Thymus (tissue), 14 donors: ENCODE measurements at places on chromosomes 5 and 9. TPM values are rescaled to one million over a fixed set of nuclear protein-coding genes. Genes with fewer than 3 reads are reported as not detected.

The TSTD2 gene
- 16.0 TPM for total RNA-seq

The RUFY1 gene
- 31.5 TPM for total RNA-seq

- DNase-seq, result no peak
- no peak overlapping the region for H3K4me3 ChIP-seq
- H3K27ac ChIP-seq, result no peak overlapping the region
- H3K27me3 ChIP-seq, result no peaks in the 10 kb centered on the region
Measured at GRCh38 chr9:6383551-6384225, 29.3 kb upstream of the UHRF2 start.

GRCh38 chr9:37899041-37899440, 4.9 kb downstream of the SLC25A51 start:
- H3K36me3 ChIP-seq, result peaks cover 39% of the 10 kb centered on the region
- H3K4me1 ChIP-seq, result peaks cover 7% of the 10 kb centered on the region
- H3K27me3 ChIP-seq, result no peaks in the 10 kb centered on the region
- DNase-seq, result no peak

DNA sequence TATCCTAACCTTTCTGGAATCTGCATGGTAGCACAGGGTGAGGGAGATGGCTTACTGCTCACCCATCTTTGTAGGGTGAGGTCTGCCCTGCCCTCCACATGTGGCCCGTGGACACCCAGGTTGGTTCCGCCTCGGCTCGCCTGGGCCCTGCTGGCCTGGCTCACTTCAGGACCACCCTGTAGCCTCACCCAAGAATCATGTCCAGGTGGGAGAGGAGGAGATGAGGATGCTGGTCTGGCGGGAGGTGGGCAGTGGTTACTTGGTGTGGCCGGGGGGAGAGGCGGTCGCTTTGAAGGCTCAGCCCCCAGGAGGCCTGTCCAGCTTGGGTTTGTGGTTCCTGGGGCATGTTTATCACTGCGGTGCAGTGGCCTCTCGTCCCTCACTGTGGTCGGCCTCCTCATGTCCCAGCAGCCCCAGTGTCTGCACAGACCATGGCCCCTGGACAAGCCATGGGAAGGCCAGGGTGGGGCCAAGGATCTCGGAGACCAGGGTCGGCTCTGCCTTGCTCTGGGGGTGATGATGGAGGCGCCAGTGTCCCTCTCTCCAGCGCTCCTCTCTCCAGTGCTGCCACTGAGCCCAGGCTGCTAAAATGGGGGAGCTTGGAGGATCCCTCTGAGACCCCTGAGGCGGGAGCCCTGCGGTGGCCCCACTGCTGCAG, 4.6 kb downstream of the OBP2B start:
- H3K4me1 ChIP-seq, result peaks cover 5% of the 10 kb centered on the region
- peaks cover 20% of the 10 kb centered on the region for H3K27me3 ChIP-seq
- no peak for DNase-seq
- no peaks in the 10 kb centered on the region for H3K36me3 ChIP-seq
- H3K27ac ChIP-seq, result no peak overlapping the region
